ENCODE measurements at places on chromosomes 6 and 20.
A peak's percentile ranks its signal among the peaks of the same experiment; 100 is the strongest.

DNA sequence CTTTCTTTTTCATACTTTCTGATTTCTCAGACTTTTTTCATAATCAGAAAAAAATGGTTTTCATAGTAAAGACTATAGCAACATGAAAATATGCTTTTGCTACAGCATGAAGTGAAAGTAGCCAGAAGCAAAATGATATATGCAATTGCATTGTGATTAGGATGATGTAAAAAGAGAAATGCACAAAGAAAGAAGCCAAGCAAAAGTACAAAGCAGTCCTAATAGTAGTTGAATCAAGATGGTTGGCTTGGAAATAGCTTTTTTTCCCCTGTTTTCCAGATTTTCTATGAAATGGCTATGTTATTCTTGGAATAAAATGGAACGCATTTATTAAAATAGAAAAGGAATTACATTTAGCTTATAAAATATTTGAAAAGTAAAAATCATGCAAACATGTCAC lies 77.3 kb downstream of the SEL1L2 start:
- no peak for DNase-seq

GRCh38 chr6:114267897-114268296 lies 74.9 kb downstream of the HS3ST5 start:
- no peak for DNase-seq

DNA sequence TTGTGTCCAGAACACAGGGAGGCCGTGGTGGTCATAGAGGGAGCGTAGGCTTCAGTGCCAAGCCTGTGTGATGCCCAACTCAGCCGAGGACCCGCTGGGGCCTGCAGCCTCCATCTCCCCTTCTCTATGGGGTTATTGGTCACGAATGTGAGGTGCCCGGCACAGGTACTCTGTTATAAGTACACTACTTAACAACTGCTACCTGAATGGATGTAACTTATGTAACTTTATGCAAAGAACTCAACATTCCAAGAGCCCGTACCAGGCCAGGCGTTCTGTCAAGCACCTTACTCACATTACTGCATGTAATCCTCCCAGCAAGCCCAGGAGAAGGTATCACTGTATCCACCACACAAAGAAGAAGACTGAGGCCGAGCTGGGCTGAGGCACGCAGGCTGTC lies 24.5 kb upstream of the TBXT start:
- DNase-seq = no peak

DNA sequence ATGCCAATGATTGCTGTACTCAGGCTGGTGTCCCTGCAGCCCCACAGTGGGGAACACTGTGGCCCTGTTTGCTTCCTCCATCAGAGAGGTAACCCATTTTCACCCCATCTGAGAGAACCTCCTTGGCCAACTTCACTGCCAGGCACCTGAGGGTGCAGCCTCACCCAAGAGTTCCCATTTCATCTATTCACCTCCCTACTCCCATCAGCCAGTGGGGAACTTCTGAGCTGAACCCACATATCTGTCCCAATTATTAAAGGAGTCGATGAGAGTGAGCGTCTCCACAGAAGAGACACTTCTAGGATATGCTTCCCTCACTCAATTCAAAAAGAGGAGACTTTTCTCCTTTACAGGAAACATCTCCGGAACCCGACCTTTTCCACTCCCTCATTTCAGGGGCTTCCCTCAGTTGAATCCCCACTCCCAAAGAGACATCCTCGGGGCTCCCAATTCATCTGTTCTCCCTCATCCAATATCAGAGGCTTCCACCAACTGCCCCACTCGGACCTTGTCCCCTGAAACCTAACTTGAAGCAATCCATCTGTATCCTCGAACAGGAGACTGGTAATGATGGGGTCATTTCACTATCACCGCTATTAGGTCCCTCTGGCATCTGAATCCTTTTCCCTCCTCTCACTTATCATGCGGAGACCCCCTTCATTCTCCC lies 988 bp downstream of the UBE2V1 start:
- DNase-seq = no peak

DNA sequence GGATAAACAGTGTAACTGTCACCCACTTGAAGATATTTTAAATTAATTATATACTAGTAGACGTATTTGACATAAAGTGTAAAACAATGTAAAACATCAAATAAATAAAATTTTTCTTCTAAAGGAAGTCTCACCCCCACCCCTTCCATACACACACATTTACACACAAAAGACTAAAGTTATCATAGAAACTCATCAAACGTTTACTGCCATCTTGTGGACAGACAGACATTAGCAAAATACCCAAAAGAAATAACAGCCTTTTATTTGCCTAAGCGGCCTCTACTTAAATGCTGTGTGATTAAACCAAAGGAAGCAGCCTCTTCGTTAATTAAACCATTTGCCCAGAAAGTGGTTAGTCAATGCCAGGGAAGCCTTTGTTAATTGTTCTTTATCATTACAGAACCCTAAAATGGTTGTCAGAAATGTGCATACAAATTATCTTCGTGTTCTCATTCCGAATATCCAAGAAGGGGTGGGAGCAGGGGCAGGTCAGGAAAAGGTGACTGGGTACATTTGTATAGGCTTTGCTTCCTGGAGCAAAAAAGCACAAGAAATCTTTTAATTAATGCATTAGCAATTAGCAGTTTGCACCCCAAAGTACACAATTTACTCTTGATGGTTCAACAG lies 176.2 kb upstream of the SASH1 start:
- DNase-seq = peak; percentile 19

DNA sequence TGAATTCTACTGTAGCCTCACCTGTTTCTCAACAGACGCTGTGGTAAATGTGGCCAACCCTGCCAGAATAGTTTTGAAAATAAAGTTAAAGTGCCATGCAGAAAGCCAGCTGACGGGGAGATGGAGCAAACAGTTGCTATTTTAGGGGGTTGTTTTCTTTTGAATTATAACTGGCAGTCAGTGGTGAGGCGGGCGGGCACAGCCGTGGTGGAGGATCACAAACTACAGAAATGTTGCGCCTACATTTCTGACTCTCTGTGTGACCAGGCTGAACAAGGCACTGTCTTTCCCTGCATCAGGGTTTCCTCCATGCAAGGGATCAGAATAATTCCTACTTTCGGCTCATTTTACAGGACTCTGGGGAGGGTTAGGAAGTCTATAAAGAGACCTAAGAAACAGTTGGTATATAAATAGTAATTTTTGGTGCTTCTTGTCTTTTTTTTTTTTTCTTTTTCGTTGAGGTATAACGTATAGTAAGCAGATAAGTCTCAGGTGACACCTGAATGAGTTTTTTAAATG lies 17.2 kb downstream of the CHMP4B start:
- DNase-seq = no peak

DNA sequence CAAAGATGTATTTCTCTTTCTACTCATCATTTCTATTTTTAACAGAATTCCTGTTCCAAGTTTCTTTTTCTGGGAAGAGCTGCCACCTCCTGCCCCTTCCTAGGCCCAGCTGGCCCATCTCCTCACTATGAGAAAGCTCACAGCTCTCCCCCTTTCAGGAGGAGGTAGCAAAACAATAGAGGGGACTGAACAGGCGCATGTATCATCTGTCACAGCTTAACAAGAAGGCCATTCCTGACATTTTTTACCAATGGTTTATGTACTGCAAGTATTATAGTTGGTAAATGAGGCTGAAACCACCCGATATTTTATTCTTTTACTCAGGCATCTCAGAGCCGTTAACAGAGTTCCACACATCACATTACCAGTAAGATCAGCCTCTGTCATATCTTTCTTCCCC lies 103.7 kb upstream of the MTHFD1L start:
- no peak for DNase-seq

GRCh38 chr6:150297327-150298029 lies 71.3 kb upstream of the IYD start:
- DNase-seq = no peak

- no peak for DNase-seq
Measured at GRCh38 chr20:24465730-24466129, 3.7 kb upstream of the SYNDIG1 start.

GRCh38 chr6:110629153-110629552 lies 152.7 kb upstream of the SLC22A16 start:
- no peak for DNase-seq

- DNase-seq = no peak
Measured at GRCh38 chr6:56345376-56345995, 98.1 kb upstream of the COL21A1 start.

- no peak for DNase-seq
Measured at GRCh38 chr6:106666282-106667021, 37.1 kb downstream of the QRSL1 start.

DNA sequence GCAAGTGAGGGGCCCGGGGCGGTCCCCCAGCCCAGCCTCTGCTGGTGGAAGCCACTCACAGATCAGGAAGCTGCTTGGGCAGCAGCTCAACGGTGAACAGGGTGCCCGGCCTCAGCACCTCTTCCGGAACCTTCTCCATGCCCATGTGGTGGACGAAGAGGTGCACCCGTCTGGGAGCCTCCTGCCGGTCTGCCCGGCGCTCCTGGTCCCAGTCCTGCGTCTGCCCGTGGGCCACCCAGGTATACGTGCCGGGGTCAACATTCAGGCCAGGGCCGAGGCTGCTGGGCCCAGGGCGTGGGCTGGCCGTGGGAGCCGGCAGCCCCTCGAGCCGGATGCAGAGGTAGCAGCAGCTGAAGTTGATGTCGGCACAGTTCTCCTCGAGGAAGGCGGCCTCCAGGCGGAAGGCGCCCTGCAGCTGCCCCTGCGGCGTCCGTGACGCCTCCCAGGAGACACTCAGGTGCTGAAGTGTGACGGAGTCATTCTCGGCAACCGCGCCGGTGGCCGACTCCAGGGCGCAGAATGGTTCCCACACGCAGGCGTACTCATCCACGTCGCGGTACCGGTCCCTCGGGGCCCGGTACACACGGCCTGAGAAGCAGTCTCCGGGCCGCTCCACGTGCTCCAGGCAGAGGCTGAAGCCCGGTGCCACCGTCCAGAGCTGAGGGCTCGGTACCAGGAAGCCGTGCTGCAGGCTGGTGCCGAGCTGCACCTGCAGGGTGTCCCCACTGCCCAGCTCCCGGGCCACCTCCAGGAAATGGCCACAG lies 8.7 kb downstream of the FNDC11 start:
- DNase-seq = no peak

GRCh38 chr6:113825781-113826180 lies 31.4 kb upstream of the MARCKS start:
- DNase-seq = no peak

DNA sequence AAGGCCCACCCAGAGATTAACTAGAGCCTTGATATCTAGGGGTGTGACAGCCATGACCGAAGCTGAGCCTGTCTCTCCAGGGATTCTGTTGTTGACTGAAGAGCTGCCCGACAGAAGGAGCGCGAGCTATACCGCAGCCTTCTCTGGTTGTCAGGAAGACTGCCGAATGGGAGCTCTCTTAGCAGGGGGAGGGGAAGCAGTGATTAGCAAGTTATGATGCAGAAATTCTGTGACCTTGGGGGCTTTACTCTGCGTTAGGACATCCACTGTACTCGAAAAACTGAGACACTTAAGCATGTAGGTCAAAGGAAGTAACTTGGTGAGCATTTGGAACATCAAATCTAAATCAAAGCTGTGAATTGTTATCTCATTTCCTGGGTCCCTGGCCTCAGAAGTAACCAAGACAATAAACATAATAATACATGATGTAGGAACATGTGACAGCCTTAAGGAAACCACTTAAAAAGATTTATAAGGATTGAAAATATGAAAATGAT lies 84.7 kb downstream of the MAP3K4 start:
- DNase-seq = no peak

- DNase-seq = no peak
Measured at GRCh38 chr6:119166024-119166784, 87.7 kb upstream of the FAM184A start.

GRCh38 chr20:2695206-2695983 lies 2.8 kb downstream of the EBF4 start:
- no peak for DNase-seq

DNA sequence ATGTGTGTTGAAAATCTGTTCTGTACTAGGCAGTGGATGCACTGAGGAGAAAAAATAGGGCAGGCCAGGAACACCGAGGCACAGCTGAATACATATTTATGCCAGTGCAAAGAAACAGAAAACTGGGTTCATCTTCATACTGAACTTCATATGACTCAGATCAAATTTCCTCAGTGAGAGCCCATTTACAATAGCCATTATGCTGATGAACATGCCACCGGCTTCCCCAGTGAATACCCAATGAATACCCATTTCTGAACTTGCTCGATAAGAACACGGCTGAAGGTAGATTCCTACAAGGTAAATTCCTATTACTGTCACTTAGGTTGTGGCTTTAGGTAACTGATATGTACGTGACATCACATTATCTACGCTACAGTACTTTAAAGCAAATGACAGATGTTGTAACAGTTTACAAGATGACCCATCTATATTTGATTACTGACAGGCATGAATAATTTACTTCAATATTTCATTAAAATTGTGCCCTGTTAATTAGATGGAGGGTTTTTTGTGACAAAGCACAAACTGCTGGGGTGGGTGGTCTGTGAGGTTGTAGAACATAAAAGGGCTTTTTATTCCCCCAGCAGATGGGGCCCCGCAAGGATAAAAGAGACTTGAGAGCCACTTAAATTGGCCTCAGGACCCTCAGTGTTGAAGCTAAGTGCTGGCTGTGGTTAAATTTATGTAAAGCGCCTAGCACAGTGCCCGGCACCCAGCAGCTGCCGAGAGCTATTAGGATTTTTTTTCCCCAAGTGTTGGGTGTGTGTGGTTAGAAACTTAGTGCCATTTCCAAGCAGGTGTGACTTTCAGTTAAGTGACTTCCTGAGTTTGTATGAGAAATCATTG lies 264.5 kb downstream of the CD83 start:
- DNase-seq = no peak

DNA sequence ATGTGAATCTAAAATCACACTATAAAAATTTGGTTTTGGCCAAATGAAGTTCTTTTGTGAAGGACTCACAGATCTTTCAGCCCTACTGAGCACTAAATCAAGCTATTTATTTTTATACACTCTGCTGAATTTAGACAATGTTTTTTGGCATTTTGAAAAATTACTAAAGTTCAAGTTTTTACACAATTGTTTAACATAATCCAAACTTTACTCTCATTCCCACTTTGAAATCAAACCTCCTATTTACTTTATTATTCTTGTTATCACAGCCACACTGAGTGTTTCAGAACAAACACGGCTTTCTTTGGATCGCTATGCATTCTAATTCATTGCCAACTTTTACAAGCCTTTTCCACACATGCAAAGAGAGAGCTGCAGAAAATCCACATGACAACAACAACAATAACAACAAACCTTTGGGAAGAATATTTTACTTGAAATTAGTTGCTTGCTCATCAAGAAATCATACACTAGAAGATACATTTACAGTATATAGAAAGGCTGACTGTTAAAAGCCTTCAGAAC lies 49.1 kb upstream of the TMEM30A start:
- DNase-seq = no peak

- DNase-seq = no peak
Measured at GRCh38 chr6:63322981-63323380, 3.2 kb upstream of the LGSN start.

- DNase-seq = no peak
Measured at GRCh38 chr6:49506569-49507111, 6.9 kb downstream of the GLYATL3 start.

GRCh38 chr6:107657373-107657754 lies 166.7 kb downstream of the SCML4 start:
- no peak for DNase-seq

GRCh38 chr20:9498322-9498721 lies 16.1 kb upstream of the LAMP5 start:
- DNase-seq = no peak

GRCh38 chr6:31907158-31907813 lies 5.4 kb upstream of the ZBTB12 start:
- no peak for DNase-seq
